Muscle of leg (tissue), 16 donors: ENCODE measurements at places on chromosomes 1 and 21.

DNA sequence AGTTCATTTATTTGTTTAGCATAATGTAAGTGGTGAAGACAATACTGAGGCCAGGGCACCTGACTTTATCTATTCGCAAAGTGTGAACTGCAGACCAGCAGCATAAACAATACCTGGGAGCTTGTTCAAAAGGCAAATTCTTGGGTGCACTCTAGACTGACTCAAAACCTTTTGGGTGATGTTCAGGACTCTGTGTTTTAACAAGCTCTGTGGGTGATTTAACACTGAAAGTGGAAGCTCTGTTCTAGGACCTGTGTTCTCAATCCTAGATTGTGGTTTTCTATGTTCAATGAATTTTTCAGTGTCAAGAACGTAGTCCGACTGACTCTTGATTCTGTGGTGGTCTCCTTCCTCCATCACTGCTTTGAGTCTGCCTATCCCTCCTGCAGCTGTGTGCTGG lies 71.9 kb downstream of the GPR88 start:
- no peak overlapping the region for H3K27ac ChIP-seq
- DNase-seq, result no peak
- no peak overlapping the region for H3K4me3 ChIP-seq
- no peaks in the 10 kb centered on the region for H3K4me1 ChIP-seq

DNA sequence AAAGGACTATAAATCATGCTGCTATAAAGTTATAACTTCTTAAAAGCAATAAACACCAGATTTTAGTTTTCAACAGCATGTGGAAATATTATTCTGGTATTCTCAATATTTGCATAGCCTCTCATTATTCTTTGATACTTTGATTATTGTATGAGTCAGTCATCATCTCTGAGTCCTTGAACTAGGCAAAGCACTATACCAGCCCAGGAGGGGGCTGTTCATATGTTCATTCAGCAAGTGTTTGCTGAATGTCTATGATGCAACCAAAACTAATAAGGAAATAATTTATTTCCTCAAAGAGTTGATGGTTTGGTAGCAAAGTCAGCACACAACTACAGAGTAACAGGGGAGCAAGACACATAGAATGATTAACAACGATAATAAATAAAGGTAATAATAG lies 175.6 kb upstream of the C1orf105 start:
- no peak overlapping the region for H3K27ac ChIP-seq
- no peak overlapping the region for H3K4me3 ChIP-seq
- no peaks in the 10 kb centered on the region for H3K36me3 ChIP-seq
- peaks cover 3% of the 10 kb centered on the region for H3K4me1 ChIP-seq

- no peaks in the 10 kb centered on the region for H3K27me3 ChIP-seq
- H3K27ac ChIP-seq, result no peak overlapping the region
- DNase-seq, result no peak
- H3K36me3 ChIP-seq, result no peaks in the 10 kb centered on the region
Observed at GRCh38 chr1:225731491-225731890, 46.1 kb upstream of the SRP9 start.

DNA sequence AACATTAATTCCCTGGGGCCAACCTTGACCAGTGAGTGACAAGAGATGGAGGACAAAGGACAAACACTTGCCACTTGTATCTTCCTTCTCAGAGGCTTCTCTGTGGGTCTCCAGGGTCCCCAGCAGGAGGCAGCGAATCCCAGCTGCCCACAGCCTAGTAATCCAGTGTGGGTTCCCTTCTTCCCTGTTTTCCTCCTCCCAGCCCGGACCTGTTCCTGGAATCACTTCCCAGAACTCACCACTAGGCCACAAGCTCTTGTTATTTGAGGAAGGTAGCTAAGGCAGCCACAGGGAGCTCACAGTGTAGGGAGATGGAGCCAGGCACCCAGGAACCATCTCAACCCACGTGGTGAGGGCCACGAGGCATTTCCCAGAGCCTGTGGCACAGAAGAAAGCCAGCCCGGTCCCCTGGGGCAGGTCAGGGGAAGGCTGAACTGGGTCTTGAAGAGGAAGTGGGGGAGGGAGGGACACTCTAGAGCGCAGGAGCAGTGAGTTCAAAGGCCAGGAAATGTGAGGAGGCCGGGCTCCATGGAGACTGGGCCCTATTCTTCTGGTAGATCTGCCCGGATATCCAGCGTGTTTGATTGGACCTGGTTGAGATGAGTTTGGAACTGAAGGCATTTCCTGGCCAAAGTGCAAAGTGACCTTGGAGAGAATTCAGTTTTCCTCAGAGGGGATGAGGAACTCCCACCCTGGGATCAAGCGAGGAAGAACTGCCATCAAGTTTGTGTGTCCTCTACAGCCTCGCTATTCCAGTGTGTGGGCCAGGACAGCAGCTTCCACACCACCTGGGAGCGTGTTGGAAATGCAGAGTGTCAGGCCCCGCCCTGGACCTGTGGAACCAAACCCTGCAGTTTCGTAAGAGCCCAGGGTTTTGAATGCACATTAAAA lies 20.3 kb upstream of the C2CD2 start:
- H3K4me3 ChIP-seq, result no peak overlapping the region
- DNase-seq, result peak; percentile 41
- peak overlapping the region; percentile 1 for H3K27ac ChIP-seq
- peaks cover 7% of the 10 kb centered on the region for H3K4me1 ChIP-seq

GRCh38 chr21:46003575-46004007 lies 22.0 kb downstream of the COL6A1 start:
- no peak for DNase-seq
- H3K27me3 ChIP-seq, result no peaks in the 10 kb centered on the region
- no peak overlapping the region for H3K27ac ChIP-seq
- H3K4me1 ChIP-seq, result peaks cover 2% of the 10 kb centered on the region
- H3K4me3 ChIP-seq, result no peak overlapping the region

DNA sequence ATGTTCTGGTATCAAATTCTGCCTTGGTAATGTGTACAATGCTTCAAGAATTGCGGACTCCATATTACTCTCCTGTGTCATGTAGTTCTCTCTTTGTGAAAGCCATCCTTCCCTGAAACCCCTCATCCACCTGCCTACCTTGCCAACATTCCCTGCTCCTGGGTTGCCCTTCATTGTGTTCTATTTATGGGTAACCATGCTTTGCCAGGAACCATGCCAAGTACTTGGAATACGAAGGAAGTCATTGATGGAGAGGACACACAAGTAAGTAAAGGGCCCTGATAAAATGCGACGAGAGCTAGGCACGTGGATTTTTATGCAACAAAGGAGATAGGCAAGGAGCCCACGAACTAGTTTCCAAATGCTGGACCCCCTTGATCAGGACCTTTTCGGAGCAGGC lies 300.8 kb downstream of the DISC1 start:
- H3K36me3 ChIP-seq, result no peaks in the 10 kb centered on the region
- peaks cover 28% of the 10 kb centered on the region for H3K4me1 ChIP-seq
- no peak for DNase-seq
- no peak overlapping the region for H3K4me3 ChIP-seq

- peak overlapping the region; percentile 86 for H3K27ac ChIP-seq
- H3K4me1 ChIP-seq, result peaks cover 16% of the 10 kb centered on the region
- DNase-seq, result peak; percentile 89
- peaks cover 7% of the 10 kb centered on the region for H3K27me3 ChIP-seq
Observed at GRCh38 chr1:222616525-222616924, 1.4 kb upstream of the MIA3 start.

DNA sequence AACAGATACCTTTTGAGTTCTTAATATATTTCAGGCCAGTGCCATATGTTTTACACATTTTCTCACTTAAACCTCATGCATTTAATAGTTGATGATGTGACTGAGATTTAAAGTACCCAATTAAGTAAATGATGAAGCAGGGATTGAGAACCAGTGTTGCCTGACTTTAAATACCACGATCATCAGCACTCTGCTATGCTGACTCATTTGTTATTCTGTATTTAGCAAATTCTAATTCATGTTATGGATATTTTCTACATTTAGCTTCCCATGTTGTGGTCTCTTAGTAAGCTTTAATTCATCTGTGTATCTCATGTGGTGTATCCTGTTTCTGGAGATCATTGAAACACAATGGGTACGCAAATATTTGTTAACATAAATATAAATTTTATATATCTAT lies 363.0 kb downstream of the PTBP2 start:
- no peaks in the 10 kb centered on the region for H3K27me3 ChIP-seq
- no peak overlapping the region for H3K27ac ChIP-seq
- no peak for DNase-seq
- H3K36me3 ChIP-seq, result no peaks in the 10 kb centered on the region

GRCh38 chr21:41031701-41032220 lies 136.2 kb upstream of the BACE2 start:
- no peak overlapping the region for H3K4me3 ChIP-seq
- no peak overlapping the region for H3K27ac ChIP-seq
- H3K4me1 ChIP-seq, result no peaks in the 10 kb centered on the region
- no peaks in the 10 kb centered on the region for H3K27me3 ChIP-seq
- DNase-seq, result peak; percentile 38

GRCh38 chr1:185694081-185694480 lies 40.1 kb upstream of the HMCN1 start:
- H3K4me3 ChIP-seq, result no peak overlapping the region
- no peaks in the 10 kb centered on the region for H3K36me3 ChIP-seq
- no peaks in the 10 kb centered on the region for H3K4me1 ChIP-seq
- DNase-seq, result peak; percentile 66
- H3K27ac ChIP-seq, result peak overlapping the region; percentile 58

DNA sequence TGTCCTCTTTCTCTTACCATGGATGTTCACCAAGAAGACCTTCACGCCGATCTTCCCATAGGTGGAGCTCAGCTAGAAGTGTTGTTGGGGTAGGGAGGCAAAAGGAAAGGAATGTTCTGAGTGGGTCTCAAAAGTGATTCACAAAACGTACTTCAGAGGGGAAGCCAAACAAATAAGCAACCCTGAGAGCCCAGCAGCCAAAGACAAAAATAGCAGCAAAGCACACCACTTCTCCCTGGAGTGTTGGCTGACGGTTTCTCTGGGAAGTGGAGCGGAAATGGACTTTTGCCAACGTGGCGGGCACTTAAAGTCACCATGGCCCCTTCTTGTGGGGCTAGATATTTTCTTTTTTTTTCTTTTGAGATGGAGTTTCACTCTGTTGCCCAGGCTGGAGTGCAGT lies 23.1 kb downstream of the SLC26A9 start:
- H3K4me3 ChIP-seq, result no peak overlapping the region
- peaks cover 21% of the 10 kb centered on the region for H3K4me1 ChIP-seq
- H3K27me3 ChIP-seq, result peaks cover 4% of the 10 kb centered on the region

- H3K36me3 ChIP-seq, result no peaks in the 10 kb centered on the region
- H3K27me3 ChIP-seq, result no peaks in the 10 kb centered on the region
- DNase-seq, result no peak
- no peak overlapping the region for H3K4me3 ChIP-seq
- H3K27ac ChIP-seq, result no peak overlapping the region
- H3K4me1 ChIP-seq, result no peaks in the 10 kb centered on the region
Observed at GRCh38 chr1:186091222-186091720, 283.8 kb downstream of the TPR start.

GRCh38 chr1:43296207-43296606 lies 4.6 kb upstream of the TIE1 start:
- peak overlapping the region; percentile 48 for H3K27ac ChIP-seq
- DNase-seq, result no peak
- no peaks in the 10 kb centered on the region for H3K27me3 ChIP-seq
- H3K4me1 ChIP-seq, result peaks cover 10% of the 10 kb centered on the region
- no peaks in the 10 kb centered on the region for H3K36me3 ChIP-seq
- no peak overlapping the region for H3K4me3 ChIP-seq

DNA sequence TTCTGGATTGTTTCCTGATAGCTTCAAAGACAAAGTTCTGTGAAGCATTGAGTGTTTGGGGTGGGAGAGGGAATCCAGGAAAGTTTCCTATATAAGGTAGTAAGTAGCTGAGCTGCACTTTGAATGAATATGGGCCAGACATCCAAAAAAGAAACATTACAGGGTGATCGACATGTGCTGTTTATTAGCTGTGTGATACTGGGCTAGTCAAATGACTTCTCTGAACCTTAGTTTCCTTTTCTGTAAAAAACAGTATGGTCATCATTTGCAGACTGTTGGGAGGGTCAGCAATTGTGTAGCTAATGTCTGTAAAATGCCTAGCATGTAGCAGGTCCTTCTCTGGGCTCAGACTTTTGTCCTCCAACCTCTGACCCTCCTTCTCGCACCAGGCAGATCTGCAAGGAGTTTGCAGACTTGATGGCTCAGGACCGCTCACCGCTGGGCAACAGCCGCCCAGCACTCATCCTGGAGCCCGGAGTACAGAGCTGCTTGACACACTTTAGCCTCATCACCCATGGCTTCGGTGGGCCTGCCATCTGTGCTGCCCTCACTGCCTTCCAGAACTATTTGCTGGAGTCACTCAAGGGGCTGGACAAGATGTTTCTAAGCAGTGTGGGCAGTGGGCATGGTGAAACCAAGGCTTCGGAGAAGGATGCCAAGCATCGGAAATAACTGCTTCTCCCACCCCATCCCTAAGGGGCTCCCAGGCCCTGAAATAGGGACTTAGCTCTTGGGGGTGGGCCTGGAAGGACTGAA lies 21.1 kb downstream of the TFAP2E start:
- no peak overlapping the region for H3K4me3 ChIP-seq
- no peaks in the 10 kb centered on the region for H3K4me1 ChIP-seq
- H3K27me3 ChIP-seq, result no peaks in the 10 kb centered on the region
- H3K27ac ChIP-seq, result no peak overlapping the region
- no peak for DNase-seq

- no peaks in the 10 kb centered on the region for H3K27me3 ChIP-seq
- no peak overlapping the region for H3K4me3 ChIP-seq
- no peaks in the 10 kb centered on the region for H3K4me1 ChIP-seq
- H3K36me3 ChIP-seq, result no peaks in the 10 kb centered on the region
- H3K27ac ChIP-seq, result no peak overlapping the region
Observed at GRCh38 chr1:36966242-36966641, 68.1 kb downstream of the GRIK3 start.

- no peaks in the 10 kb centered on the region for H3K36me3 ChIP-seq
- no peak overlapping the region for H3K27ac ChIP-seq
- H3K27me3 ChIP-seq, result peaks cover 4% of the 10 kb centered on the region
- H3K4me1 ChIP-seq, result peaks cover 4% of the 10 kb centered on the region
- no peak overlapping the region for H3K4me3 ChIP-seq
Observed at GRCh38 chr1:245375789-245376460, 221.1 kb downstream of the KIF26B start.

DNA sequence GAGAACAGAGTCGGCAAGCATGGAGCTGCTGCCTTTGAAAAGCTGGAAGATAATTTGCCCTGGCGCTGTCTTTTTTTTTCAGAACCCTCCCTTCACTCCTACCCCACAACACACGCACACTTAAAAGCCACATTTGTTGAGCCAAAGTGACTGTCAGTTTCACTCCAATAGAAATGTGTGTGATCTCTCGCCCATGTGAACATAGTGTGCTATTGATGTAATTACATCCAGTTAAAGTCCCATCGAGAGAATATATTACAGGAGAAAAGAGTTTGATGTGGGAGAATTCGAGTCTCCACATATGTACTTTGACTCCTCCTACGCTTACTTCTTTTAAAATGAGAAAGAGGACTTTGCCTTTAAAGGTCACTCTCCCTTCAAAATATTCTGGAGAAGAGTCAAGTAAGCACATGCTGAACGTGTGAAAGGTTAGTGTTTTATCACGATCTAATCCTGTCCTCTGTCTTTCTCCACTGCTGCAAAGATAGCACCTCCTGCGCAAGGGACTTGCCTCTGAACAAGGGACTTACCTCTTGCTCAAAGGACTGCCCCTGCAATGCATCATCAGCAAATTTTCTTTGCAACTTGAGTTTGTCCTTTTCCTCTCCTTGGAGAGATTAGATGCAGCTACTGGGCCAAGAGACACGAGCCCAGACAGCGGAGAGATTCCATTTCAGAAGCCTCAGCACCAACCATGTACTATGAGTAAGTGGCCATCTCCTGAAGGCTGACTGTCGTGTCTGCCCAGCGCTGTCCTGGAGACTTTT lies 613.9 kb downstream of the PTPRU start:
- no peaks in the 10 kb centered on the region for H3K4me1 ChIP-seq
- H3K27ac ChIP-seq, result no peak overlapping the region
- no peaks in the 10 kb centered on the region for H3K36me3 ChIP-seq

GRCh38 chr1:24558902-24559791 lies 3.3 kb downstream of the NCMAP start:
- peak; percentile 47 for DNase-seq
- peaks cover 12% of the 10 kb centered on the region for H3K4me1 ChIP-seq
- no peak overlapping the region for H3K27ac ChIP-seq
- no peak overlapping the region for H3K4me3 ChIP-seq
- no peaks in the 10 kb centered on the region for H3K36me3 ChIP-seq
